ENCODE measurements at places on chromosomes 13 and 19. TPM values are rescaled to one million over a fixed set of nuclear protein-coding genes. Genes with fewer than 3 reads are reported as not detected.

Gene RFX2
- 5.6 TPM for total RNA-seq

Gene PDS5B
- 56.1 TPM for total RNA-seq

Gene KL
- 0.17 TPM for total RNA-seq

GRCh38 chr13:85663856-85664255, 135.4 kb downstream of the SLITRK6 start:
- DNase-seq, result no peak

DNA sequence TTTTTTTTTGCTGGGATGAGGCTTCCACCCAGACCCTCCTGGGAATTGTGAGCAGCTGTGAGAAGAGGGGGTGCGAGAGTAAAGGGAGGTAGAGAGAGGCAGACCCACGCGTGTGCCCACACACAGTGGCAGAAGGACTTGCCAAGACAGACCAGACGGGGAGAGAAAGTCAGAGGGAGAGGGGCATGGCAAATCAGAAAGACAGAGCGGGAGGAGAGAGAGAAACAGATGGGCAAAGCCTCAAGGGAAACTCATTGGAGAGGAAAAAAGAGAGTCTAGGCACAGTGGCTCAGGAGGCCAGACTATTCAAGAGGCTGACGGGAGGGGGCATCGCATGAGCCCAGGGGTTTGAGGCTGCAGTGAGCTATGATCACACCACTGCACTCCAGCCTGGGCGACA, 17.0 kb downstream of the CATSPERG start:
- no peak for DNase-seq

GRCh38 chr13:103403814-103404213, 337.6 kb upstream of the SLC10A2 start:
- DNase-seq, result no peak

GRCh38 chr19:39725995-39726394, 11.8 kb downstream of the CLC start:
- DNase-seq, result no peak

DNA sequence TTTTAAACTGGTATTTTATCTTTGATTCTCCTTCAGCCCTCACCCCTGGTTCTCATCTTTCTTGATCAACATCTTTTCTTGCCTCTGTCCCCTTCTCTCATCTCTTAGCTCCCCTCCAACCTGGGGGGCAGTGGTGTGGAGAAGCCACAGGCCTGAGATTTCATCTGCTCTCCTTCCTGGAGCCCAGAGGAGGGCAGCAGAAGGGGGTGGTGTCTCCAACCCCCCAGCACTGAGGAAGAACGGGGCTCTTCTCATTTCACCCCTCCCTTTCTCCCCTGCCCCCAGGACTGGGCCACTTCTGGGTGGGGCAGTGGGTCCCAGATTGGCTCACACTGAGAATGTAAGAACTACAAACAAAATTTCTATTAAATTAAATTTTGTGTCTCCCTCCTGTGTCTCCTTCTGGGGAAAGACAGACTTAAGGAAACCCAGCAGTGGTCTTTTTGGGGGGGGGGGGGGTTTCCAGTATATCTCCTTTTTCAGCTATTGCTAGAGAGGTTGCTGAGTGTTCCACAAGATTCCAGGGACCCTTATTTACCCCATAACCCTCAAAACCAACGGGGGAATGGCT, 1.5 kb upstream of the RAD23A start:
- DNase-seq, result no peak

DNA sequence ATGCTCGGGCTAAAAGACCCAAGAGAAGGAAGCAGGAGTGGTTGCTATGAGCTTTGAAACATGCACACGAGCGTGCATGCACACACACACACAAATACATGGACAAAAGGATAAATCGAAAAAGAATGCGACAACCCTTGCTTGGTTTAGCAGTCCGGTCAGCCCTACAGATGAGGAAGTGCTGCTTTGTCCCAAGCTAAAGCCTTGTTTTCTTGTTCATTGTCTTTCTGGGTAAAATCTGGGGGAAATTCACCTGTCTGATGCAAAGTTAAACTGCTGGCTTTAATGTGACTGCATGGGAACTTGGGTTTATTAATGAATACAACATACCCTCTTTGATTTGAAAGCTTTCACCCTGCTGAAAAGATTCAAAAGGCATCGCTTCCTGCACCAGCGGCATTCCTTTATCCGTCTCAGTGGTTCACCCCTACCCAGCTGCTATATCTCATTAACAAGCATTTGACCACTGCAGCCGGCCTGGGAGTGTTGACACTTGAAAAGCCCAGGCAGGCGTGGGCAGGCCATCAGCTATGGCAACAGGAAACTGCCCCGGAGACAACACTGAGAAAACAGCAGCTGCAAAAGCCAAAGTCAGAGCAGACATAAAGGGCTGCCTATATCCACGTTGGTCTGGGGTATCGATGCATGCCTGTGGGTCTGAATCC, 301.7 kb downstream of the NDFIP2 start:
- no peak for DNase-seq

DNA sequence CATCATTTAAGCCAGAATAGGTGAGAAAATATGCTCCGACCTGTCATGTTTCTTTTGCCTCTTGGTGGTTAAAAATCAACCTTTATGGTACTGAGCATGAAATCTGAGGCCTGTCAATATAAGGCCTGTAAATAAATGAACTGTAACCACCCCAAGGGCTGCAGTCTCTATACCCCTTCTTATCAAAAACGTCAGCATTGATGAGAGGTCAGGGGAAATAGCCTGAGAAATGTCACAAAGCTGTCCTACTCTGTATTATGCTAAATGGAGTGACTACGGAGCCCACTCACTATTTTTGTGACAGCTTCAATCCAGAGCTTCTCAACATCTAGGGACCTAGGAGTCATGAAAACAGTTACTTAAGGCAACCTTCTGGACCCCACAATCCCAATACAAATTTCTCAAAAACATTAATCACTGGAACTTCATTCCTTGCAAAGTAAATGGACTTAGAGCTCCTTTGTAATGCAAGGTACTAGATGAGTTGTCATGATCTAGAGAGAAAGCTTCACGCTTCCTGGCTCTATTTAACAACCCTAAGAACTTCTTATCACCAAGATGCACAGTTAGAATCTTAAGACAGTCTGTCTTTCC, 2.7 kb upstream of the RAP2A start:
- DNase-seq, result no peak

- DNase-seq, result no peak
Observed at GRCh38 chr13:104953588-104953987, 1581.9 kb downstream of the EFNB2 start.
